ENCODE measurements at places on chromosomes 2 and 18. TPM values are rescaled to one million over a fixed set of nuclear protein-coding genes. Genes with fewer than 3 reads are reported as not detected.

NAT8 gene
- total RNA-seq = not detected

SH2D6 gene
- 1.7 TPM for total RNA-seq

FOXD4L1 gene
- total RNA-seq = 0.14 TPM

NTSR2 gene
- not detected for total RNA-seq

ANAPC1 gene
- total RNA-seq = 85.1 TPM

COBLL1 gene
- not detected for total RNA-seq

FEV gene
- total RNA-seq = not detected

GATA6 gene
- not detected for total RNA-seq

UPP2 gene
- not detected for total RNA-seq

MOCOS gene
- 0.07 TPM for total RNA-seq

EML6 gene
- 0.16 TPM for total RNA-seq

PDE1A gene
- not detected for total RNA-seq

FBXO48 gene
- 2.0 TPM for total RNA-seq

PLGLB2 gene
- total RNA-seq = 0.54 TPM

ACVR2A gene
- total RNA-seq = 3.5 TPM

DTNB gene
- total RNA-seq = 33.5 TPM

C2orf78 gene
- not detected for total RNA-seq

UGGT1 gene
- 50.0 TPM for total RNA-seq

CEBPZ gene
- 81.8 TPM for total RNA-seq

PTPN4 gene
- total RNA-seq = 32.4 TPM

TMEM163 gene
- not detected for total RNA-seq

IER3IP1 gene
- 9.0 TPM for total RNA-seq

TMEM150A gene
- total RNA-seq = 2.5 TPM

OTOS gene
- total RNA-seq = not detected

ITGA4 gene
- total RNA-seq = 27.7 TPM

UGT1A8 gene
- not detected for total RNA-seq

KCNE4 gene
- not detected for total RNA-seq

CAB39 gene
- total RNA-seq = 122 TPM

MEP1B gene
- not detected for total RNA-seq

TTC39C gene
- total RNA-seq = 28.6 TPM

GPBAR1 gene
- total RNA-seq = 0.11 TPM

SNORC gene
- total RNA-seq = 2.1 TPM

DUSP11 gene
- 27.6 TPM for total RNA-seq

B4GALT6 gene
- 4.0 TPM for total RNA-seq

CRYBA2 gene
- not detected for total RNA-seq

AP1S3 gene
- 10.1 TPM for total RNA-seq

ASPRV1 gene
- total RNA-seq = 0.32 TPM

RAB1A gene
- total RNA-seq = 84.8 TPM

CCDC141 gene
- 4.3 TPM for total RNA-seq

MDH1B gene
- 1.3 TPM for total RNA-seq

SAG gene
- 0.39 TPM for total RNA-seq

LYG2 gene
- total RNA-seq = not detected

RSAD2 gene
- total RNA-seq = 10.2 TPM

TSPYL6 gene
- not detected for total RNA-seq

DOK6 gene
- total RNA-seq = not detected

PPP1R1C gene
- not detected for total RNA-seq

NUP35 gene
- total RNA-seq = 50.5 TPM

IL36RN gene
- total RNA-seq = not detected

DIS3L2 gene
- total RNA-seq = 34.5 TPM

CYP26B1 gene
- not detected for total RNA-seq

IL18RAP gene
- 6.8 TPM for total RNA-seq

LRRTM1 gene
- not detected for total RNA-seq

UGT1A1 gene
- not detected for total RNA-seq

BOK gene
- total RNA-seq = 0.09 TPM

POMC gene
- total RNA-seq = 8.3 TPM

WNT10A gene
- 6.0 TPM for total RNA-seq

ESPNL gene
- 0.16 TPM for total RNA-seq

Data from activated CD4-positive, alpha-beta T cell treated with anti-CD3 and anti-CD28 coated beads for 36 hours (primary cell).